ENCODE measurements at places on chromosomes 16 and 17.
A peak's percentile ranks its signal among the peaks of the same experiment; 100 is the strongest.

GRCh38 chr17:75734674-75735294, 13.5 kb downstream of the ITGB4 start:
- no peak for DNase-seq

GRCh38 chr17:44655983-44656710, at the start of gene MEIOC:
MEIOC (plus strand) TSS chr17:44656468; CDS start chr17:44656614, 146 bp downstream.
- peak; percentile 78 for DNase-seq

DNA sequence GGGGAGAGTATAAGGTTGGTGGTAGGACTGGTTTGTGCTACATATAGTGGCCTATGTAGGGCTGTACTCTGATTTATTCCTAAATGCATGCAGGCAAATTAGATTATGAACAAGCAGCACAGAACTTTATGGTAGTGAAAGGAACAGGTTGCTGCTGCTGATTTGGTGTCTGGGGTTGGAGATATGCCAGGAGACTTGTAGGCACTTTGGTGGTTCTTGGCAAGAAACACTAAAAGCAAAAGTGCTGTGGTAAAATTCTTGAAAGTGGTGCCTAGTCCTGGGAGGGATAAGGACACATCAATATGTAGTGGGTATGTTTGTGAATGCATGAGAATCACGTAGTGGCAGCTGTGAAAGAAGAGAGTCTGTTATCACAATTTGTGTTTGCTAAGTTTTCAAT, 2126.0 kb downstream of the TP53TG3F start:
- no peak for DNase-seq

- no peak for DNase-seq
Measured at GRCh38 chr17:79624718-79625478, 14.0 kb upstream of the RBFOX3 start.

DNA sequence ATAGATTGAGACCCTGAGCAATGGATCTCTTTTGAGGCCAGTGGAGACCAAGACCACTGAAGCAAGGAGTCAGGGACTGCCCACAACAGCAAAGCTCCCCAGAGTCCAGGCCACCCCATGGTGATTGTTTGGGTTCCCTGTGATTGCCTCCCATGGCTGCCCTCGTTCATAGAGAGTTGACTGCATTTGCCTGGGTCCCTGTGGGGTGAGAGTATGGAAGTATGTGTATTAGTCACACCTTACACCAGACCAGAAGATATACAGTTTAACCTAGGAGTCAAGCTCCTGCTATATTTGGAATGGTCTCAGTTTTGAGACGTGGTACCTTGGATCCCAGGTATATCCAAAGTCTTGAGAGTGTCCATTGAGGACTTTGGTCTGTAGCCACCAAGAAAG, 20.2 kb downstream of the HLF start:
- DNase-seq, result no peak

DNA sequence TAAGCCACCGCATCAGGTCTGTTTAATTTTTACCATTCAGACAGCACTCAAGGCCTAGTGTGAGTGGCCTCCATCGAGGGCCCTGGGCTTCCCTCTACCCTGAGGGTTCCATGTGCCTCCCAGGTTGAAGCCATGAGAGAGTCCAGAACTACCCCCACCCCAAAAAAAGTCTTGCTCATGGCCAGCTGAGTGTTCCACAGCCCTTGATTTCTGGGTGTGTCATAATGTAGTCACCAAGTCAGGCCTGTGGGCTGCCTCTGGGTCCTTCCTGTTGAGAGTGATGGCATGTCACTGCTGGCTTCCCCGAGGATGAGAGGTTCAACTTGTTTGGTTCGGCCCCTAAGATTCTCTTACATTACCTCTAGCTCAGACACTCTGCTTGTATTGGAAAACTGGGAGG, 100.6 kb downstream of the PITPNC1 start:
- DNase-seq, result no peak

GRCh38 chr17:1434150-1434549, 21.9 kb downstream of the CRK start:
- no peak for DNase-seq

DNA sequence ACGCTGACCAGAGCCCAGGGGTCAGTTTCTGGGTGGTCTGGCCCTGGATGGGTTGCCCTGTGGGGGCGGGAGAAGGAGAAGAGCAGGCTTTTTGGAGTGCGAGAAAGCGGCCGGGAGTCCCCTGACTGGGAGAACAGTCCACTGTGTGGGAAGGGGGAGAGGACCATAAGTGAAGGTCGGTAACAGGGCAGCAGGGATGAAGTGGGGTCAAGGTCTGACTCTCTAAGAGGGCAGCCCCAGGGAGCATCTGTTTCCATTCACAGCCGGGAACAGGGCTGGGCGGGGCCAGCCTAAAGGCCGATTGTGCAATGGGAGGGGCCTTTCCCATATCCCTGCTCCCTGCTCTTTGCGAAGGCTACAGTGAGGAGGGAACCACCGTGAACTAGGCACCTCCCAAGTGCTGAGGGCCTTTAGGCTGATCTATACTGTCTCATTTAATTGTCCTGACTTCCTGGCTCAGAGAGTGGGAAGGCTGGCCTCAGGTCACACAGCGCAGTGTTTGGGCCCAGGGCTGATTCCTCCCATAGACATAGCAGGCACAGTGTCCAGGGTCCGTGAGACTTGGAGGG, 10.4 kb upstream of the WFDC1 start:
- no peak for DNase-seq

DNA sequence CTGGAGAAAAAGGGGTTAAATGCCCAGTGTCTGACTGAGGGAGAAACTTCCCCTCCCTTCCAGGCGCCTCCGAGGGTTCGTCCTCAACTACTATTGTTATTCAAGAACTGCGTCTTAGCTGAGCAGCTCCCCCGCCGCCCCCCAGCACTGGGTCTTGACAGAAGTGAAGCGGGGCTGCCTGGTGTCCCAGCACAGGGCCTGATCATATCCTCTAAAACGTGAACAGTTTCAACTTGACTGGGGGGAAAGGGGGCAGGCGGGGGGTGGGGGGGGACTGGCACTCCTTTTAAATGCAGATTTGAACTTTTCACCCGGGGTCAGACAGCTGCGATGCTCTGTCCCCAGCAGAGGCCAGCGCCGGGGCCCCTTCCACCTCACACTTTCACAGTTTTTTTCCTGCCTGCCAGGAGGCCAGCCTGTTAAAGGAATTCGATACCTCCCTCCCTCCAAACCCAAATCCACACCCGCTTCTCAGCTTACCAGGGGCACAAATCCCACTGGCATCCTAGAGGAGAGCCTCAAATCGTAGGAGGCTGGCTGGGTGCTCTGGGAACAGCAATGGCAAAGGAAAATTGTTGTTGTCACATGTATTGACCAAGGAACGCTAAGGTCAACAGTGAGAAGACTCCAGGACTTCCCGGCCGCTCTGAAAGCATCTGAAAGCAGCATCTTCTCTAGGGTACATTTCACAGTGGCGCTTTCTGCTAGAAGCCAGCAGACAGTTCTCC, 14.5 kb downstream of the ZFHX3 start:
- DNase-seq, result no peak

GRCh38 chr16:53817812-53818550, 114.0 kb downstream of the FTO start:
- DNase-seq, result no peak

GRCh38 chr17:52604105-52604504, 445.6 kb upstream of the CA10 start:
- no peak for DNase-seq

DNA sequence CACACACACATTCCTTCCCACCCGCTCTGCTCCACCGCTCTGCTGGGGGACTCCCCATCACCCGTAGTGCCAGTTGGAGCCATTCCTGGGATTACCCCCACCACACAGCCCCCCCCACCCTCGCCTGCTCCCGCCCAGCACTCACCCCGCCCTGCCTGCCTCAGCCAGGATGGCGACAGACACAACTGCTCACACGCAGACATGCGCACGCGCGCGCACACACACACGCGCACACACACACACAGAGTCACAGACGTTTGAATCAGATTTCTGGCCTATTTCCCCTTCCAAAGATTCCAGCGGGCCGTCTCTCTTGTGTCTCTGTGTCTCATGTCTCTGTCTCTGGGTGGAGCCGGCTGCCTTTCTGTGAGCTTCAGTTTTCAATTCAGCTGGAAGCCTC, 4.4 kb downstream of the CACNA1G start:
- DNase-seq, result no peak

DNA sequence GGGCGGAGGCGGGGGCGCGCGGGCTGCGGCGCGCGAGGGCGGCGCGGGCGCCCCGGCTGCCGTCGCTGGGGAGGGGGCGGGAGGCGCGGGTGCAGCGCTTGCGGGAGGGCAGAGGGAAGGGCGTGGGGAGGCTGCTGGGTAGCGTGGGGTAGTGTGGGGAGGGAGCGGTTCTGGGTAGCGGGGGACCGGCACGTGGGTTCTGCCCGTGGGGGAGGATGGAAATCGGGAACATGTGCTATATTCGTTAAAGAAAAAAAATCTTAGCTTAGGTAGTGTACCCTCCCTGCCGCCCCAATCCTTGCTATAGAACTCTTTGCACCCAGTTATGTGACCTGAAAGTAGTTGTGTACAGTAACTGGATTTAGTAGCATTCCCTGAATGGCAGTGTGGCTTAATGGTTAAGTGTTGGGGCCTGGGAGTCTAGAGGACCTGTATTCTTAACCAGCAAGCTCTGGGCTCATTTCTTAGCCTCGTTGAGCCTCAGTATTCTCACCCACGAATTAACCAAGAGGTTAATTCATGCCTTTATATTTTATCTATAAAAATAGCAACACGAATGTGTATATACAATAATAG, 646 bp downstream of the RABEP1 start:
- DNase-seq, result no peak

DNA sequence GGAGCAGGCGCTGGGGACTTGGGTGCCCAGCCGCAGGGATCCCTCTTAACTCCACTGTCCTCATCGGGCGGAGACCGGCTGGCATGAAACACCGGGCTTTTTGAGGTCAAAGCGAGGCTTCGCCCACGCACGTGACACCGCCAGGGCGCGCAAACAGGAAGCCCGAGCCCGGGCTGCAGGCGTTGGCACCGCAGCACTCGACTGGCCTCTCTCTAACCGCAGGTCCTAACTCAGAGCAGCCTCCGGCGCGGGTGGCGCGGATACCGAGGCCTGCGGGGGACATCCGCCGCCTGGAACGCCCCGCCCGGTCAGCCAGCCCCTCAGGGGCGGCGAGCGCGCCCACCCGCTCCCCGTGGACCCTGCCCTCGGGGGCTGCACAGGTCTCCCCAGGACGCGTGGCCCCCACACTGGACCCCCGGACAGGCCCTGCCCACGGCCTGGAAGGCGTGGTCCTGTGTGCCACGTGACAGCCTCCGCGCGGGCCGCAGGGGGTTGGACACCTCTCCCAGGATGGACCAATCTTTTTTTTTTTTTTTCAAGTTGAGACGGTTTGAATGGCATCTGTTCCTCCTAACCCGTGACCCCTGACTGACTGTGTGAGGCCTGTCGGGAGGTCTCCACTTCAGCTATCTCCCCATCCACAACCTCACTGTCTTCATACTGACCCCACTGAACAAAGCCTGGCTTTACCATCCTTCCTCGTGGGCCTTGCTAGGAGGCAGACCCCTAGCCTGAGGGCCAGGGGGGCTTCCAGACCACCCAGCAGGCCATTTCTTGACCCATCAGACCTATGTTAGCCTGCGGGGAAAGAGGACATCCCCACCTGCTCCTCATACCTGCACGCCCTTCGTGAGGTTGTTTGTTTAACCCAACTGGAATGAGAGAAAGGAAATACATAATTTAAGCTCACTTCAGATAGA, 8.4 kb upstream of the SLC47A2 start:
- DNase-seq, result no peak

DNA sequence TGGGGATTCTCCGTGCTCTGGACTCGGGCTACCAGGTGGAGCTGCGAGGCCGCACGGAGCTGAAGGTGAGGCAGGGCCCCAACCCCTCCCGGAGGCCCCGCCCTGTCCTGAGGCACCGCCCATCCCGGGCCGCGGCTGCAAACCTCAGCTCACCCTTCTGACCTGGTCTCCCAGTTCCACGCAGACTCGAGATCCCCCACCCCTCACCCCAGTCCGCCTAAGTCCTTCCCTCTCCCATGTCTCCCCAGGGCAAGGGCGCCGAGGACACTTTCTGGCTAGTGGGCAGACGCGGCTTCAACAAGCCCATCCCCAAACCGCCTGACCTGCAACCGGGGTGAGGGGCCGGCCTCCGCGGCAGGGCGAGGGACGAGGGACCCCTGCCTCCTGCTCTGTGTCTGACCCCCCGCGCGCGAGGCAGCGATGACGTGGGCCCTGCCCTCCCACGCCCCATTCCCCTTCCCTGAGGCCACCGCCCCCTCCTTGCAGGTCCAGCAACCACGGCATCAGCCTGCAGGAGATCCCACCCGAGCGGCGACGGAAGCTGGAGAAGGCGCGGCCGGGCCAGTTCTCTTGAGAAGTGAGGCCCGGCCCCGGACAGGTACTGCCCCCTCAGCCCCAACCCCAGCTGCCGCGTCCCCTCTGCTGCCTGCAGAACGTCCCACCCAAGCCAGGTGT, 13.7 kb downstream of the GUCY2D start:
- DNase-seq, result no peak

DNA sequence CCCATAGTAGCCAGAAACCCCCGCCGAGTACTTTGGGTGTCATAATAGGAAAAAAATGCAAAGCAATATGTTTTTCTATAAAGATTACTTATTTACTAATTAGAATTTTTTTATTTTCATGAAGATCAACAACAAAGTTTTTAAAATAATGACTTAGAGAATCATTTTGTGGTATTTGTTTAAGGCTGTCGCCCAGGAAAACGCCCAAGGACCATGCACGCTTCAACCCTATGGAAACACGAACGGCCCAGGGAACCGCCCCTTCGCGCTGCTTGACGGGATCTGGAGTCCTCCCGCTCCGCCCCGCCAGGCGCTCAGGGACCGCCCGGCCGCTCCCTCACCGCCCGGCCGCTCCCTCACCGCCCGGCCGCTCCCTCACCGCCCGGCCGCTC, 408 bp upstream of the KPNA2 start:
- DNase-seq, result peak; percentile 100

GRCh38 chr17:14044702-14045101, 24.6 kb upstream of the COX10 start:
- no peak for DNase-seq

DNA sequence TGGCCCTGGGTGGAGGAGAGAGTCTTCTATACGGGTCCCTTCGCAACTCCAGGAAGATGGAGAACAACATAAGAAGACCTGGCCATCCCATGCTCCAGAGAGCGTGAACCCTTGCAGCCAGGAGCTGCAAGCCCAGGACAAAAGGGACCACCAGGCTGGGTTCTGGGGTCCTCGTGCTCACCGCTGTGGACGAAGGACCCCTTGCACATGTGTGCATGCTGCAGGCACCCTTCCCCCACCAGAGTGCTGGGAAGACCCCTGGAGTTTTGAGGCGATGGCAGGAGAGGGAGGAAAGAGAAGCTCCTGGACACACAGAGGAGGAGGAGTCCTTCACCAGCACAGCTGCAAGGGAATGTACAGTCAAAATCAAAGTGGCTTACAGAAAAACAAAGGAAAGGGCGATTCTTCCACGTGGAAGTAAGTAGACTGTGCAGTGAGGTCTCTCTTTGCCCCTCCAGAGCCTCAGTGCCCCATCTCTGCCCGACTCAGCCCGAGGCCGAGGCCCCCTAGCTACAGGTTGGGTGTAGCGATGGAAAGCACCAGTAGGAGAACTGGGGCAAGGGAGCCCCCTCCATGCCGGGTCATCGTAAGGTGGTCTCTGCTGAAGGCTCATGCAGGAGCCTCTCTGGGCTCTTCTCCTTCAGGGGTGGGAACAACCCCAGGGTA, 51.3 kb downstream of the PIMREG start:
- DNase-seq, result no peak

- DNase-seq, result no peak
Measured at GRCh38 chr16:69823831-69824563, 61.9 kb downstream of the WWP2 start.

- DNase-seq, result no peak
Measured at GRCh38 chr17:81891303-81891552, 158 bp downstream of the ALYREF start.

- DNase-seq, result no peak
Measured at GRCh38 chr16:1433756-1434155, 2.9 kb downstream of the PERCC1 start.
